ENCODE measurements at places on chromosomes 16 and 17. TPM values are rescaled to one million over a fixed set of nuclear protein-coding genes. Genes with fewer than 3 reads are reported as not detected.

Gene TP53TG3
- total RNA-seq = not detected

Gene EFCAB13
- total RNA-seq = 7.0 TPM

Gene SYT17
- 0.53 TPM for total RNA-seq

Gene C17orf58
- 11.3 TPM for total RNA-seq

Gene TPSG1
- total RNA-seq = not detected

Gene SOCS1
- 0.43 TPM for total RNA-seq

Gene HOXB2
- total RNA-seq = 8.1 TPM

Gene SLC38A8
- not detected for total RNA-seq

Gene GPR179
- not detected for total RNA-seq

Gene IQCK
- 12.8 TPM for total RNA-seq

Gene MYH10
- total RNA-seq = 81.0 TPM

Gene HOXB1
- total RNA-seq = not detected

Gene DBNDD1
- total RNA-seq = 34.3 TPM

Gene SCARF1
- total RNA-seq = 95.1 TPM

Gene GDPD1
- 7.9 TPM for total RNA-seq

Gene TBKBP1
- total RNA-seq = 14.6 TPM

Gene STX1B
- 0.27 TPM for total RNA-seq
